ENCODE measurements at places on chromosomes 3 and 15. TPM values are rescaled to one million over a fixed set of nuclear protein-coding genes. Genes with fewer than 3 reads are reported as not detected.

GOLGA8J gene
- total RNA-seq: not detected

AP3B2 gene
- total RNA-seq: 1.5 TPM

CD96 gene
- 67.6 TPM for total RNA-seq

C3orf22 gene
- not detected for total RNA-seq

BAHD1 gene
- total RNA-seq: 16.6 TPM

DISP2 gene
- total RNA-seq: 0.11 TPM

C3orf85 gene
- not detected for total RNA-seq

LRRC49 gene
- 1.6 TPM for total RNA-seq

CFAP100 gene
- total RNA-seq: not detected

IL20RB gene
- 3.7 TPM for total RNA-seq

PIK3CA gene
- total RNA-seq: 11.9 TPM

MAP6D1 gene
- 1.4 TPM for total RNA-seq

FILIP1L gene
- total RNA-seq: 0.50 TPM

NOX5 gene
- total RNA-seq: not detected

POMGNT2 gene
- total RNA-seq: 4.5 TPM

GOLGA6L6 gene
- not detected for total RNA-seq

COX5A gene
- total RNA-seq: 242 TPM

SEMA5B gene
- not detected for total RNA-seq

EXOSC7 gene
- total RNA-seq: 47.0 TPM

KNG1 gene
- total RNA-seq: not detected

GOLGA6A gene
- total RNA-seq: not detected

TMEM158 gene
- not detected for total RNA-seq

WDR72 gene
- total RNA-seq: 0.15 TPM

WDR93 gene
- 0.19 TPM for total RNA-seq

ACTRT3 gene
- total RNA-seq: 1.9 TPM

ATP10A gene
- 15.5 TPM for total RNA-seq

KBTBD8 gene
- 13.1 TPM for total RNA-seq

TNFSF10 gene
- 33.6 TPM for total RNA-seq

HESX1 gene
- 0.71 TPM for total RNA-seq

WDR49 gene
- total RNA-seq: 0.71 TPM

LRRK1 gene
- total RNA-seq: 0.74 TPM

CHRNA5 gene
- 5.9 TPM for total RNA-seq

RPL22L1 gene
- total RNA-seq: 173 TPM

CAPN7 gene
- total RNA-seq: 38.9 TPM

FEZF2 gene
- not detected for total RNA-seq

EFCAB12 gene
- 0.63 TPM for total RNA-seq

TNFAIP8L3 gene
- not detected for total RNA-seq

LIPC gene
- 0.17 TPM for total RNA-seq

ARL14 gene
- total RNA-seq: not detected

MYZAP gene
- not detected for total RNA-seq

SCAMP2 gene
- 111 TPM for total RNA-seq

MOBP gene
- total RNA-seq: not detected

FGF7 gene
- not detected for total RNA-seq

SAMMSON gene
- not detected for total RNA-seq

ANKRD34C gene
- total RNA-seq: not detected

IL17RD gene
- total RNA-seq: 0.48 TPM

RASGRP1 gene
- total RNA-seq: 164 TPM

Data from activated T-helper 17 cell treated with anti-CD3 and anti-CD28 coated beads, Interleukin-2, amount 50 U/mL, for 72 hours (primary cell).